ENCODE measurements at places on chromosomes 2 and 18. TPM values are rescaled to one million over a fixed set of nuclear protein-coding genes. Genes with fewer than 3 reads are reported as not detected.

DNA sequence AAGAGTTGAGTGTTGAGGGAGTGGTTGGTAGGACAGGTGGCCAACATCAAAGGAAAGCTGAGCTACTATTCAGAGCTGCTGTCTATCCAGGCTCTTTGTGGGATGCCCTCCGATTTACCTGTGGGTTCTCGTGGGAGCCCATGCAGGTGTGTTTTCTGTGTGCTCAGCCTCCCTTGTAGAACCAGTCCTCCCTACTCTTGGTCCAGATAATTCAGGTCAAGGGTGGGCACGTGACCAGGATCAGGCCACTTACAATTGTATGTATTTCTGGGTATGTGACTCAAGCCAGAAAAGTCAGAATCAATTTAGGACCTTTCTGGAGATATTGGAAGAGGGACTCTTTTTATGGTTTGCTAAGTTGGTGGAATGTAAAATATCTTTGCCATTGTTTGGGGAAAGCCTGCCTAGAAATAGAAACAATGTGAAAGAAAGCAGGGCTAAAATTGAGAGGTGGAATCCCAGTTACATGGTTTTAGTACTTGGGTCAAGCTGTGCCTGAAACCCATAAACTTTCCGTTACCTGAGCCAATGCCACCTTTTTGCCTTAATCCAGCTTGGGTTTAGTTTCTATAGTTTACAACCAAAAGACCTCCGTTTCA, 93.2 kb downstream of the PDCL3 start:
- H3K4me3 ChIP-seq, result no peak overlapping the region
- H3K27ac ChIP-seq, result no peak overlapping the region
- peaks cover 54% of the 10 kb centered on the region for H3K27me3 ChIP-seq
- DNase-seq, result no peak
- no peaks in the 10 kb centered on the region for H3K36me3 ChIP-seq
- no peaks in the 10 kb centered on the region for H3K4me1 ChIP-seq

- no peak overlapping the region for H3K27ac ChIP-seq
- no peaks in the 10 kb centered on the region for H3K27me3 ChIP-seq
- DNase-seq, result no peak
- no peaks in the 10 kb centered on the region for H3K36me3 ChIP-seq
- H3K4me1 ChIP-seq, result no peaks in the 10 kb centered on the region
- no peak overlapping the region for H3K4me3 ChIP-seq
Measured at GRCh38 chr18:53754154-53754553, 470.3 kb downstream of the MBD2 start.

Gene CYTIP
- total RNA-seq, result 0.64 TPM

DNA sequence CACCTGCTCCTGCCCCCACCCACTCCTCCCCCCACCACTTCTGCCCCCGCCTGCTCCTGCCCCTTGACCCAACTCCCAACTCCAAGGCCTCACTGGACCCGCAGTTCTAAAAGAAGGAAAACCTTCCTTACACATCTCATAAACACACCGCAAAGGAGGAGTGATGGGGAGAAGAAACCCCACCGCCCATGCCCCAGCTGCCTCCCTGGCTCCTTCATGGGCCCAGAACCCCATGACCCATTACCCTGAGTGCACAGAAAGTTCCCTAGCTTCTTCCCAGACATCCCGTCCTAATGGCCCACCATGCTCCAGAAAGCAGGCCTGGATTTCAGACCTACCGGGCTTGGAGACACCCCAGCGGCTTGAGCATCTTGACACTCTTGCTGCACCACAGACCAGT, 17.8 kb upstream of the CNDP2 start:
- no peak overlapping the region for H3K4me3 ChIP-seq
- peaks cover 7% of the 10 kb centered on the region for H3K27me3 ChIP-seq
- H3K36me3 ChIP-seq, result no peaks in the 10 kb centered on the region
- H3K27ac ChIP-seq, result no peak overlapping the region
- peak; percentile 70 for DNase-seq

DNA sequence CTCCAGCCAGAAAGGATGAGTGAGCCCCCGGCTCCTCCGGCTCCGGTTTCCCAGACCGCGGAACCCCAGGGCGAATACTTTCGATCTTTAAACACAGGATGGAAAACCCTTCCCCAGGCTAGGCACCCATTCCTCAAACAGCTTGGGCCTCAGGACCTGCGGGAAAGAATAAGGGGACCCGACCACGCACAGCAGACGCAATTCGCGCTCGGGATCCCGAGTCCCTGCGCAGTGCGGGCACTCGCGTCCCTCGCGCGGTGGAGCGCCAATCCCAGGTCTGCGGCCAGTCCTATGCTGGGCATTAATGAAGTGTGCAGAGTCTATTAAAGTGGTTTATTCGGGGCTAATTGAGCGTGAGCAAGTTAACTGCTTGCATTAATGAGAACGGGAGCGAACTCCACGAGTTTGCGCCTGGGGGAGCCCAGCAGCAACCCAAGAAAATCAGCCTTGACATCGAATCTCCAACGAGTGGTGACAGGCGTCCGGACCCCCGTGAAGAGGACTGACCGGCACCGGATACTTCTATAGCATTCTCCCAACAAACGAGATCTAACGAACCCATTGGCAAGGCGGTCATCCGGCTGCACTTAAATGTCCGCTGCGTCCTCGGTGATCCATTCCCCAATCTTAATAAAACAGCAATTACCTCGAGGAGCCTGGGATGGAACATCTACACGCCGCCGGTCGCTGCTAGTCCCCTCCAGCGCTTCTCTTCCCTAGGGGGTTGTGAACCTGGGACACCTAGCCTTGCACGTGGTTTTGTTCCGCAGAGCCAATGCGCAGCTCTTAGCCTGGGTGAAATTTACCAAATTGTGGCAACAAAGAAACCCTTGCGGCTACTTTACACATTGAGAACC, 1.6 kb downstream of the OSR1 start:
- H3K4me3 ChIP-seq, result peak overlapping the region; percentile 82
- H3K36me3 ChIP-seq, result peaks cover 14% of the 10 kb centered on the region
- peaks cover 22% of the 10 kb centered on the region for H3K27me3 ChIP-seq

DNA sequence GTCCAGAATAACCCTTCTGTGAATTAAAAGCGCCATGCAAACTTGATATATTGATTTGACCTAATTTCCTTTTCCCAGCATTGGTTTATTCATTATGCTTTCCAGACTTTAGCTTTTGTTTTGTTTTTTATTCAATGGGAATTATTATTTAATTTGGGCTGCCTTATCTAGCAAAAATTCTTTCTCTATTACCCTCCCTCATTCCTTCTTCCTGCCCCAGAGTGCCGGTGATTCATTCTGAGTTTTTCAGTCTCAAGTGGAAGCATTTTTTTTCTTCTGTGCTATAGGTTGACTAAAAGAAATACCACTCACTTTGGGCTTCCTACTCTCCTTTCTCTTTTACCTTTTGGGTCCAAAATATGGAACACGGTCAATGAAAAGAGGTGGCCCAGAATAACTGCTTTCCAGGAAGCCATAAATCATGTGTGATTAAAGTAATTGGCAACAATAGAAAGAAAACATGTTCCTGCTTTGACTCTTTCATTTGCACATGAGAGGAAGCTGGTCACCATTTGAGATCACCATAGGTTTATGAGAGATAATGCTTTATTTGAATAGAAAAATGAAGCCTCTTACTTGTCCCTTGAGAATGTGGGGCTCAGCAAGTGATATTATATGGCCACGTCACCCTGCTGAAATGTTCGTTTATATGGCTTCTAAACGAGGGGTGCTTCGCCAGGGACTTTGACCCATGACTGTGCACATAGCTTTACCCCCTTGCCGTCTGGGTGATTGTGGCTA, 422.8 kb upstream of the ZEB2 start:
- H3K4me3 ChIP-seq, result no peak overlapping the region
- peak overlapping the region; percentile 74 for H3K27ac ChIP-seq
- peaks cover 76% of the 10 kb centered on the region for H3K4me1 ChIP-seq
- no peak for DNase-seq

Gene NT5DC4
- total RNA-seq, result not detected

Gene MC2R
- total RNA-seq, result not detected

GRCh38 chr2:149200109-149200520, 130.3 kb upstream of the LYPD6 start:
- H3K27me3 ChIP-seq, result no peaks in the 10 kb centered on the region
- no peaks in the 10 kb centered on the region for H3K36me3 ChIP-seq
- no peaks in the 10 kb centered on the region for H3K4me1 ChIP-seq
- DNase-seq, result no peak

Measured in osteocyte (in vitro differentiated cells).